GM23248 (cell line): ENCODE measurements at places on chromosomes 2 and 18. TPM values are rescaled to one million over a fixed set of nuclear protein-coding genes. Genes with fewer than 3 reads are reported as not detected.

TMEM169 gene
- total RNA-seq, result under 0.01 TPM in 1 of 2 replicates, not detected in the other

DNA sequence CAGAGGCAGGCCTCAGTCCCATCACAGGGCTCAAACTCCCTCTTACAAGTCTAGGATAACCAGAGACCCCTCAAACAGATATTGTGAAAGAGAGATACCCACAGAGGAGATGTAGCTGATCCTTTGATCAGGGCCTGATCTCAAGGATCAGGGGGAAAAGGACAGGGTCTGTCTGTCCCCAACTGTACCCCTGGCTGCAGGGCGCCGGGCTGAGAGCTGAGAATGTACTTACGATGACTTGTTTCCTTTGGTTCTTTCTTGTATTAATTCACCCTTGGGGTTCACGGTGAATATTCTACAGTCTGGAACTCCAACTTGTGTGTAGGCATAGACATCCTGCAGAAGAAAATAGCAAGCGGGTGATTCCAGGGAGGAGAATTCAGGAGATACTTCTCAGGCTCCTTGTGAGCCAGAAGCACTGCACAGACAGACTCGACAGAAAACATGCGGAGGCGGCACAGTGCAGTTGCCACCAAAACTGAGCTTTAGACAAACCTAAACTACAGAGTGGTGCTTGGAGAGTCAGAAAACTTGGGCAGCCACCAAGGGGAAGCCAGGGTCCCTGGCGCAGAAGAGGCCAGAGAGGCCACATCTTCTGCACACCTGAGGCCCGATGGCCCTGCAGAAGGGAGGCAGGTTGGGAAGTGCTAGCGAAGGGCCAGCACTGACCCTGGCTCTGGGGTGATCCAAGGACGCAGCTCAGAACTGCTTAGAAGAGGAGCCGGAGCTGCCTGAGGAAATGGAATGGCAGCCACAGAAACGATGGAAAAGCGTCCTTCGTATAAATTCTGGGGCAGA is 73.9 kb downstream of the EMILIN2 start:
- no peak for DNase-seq

- DNase-seq, result peak; percentile 43
Observed at GRCh38 chr2:124804014-124804940, 779.2 kb downstream of the CNTNAP5 start.

- DNase-seq, result peak; percentile 26
Observed at GRCh38 chr2:214648520-214648919, 161.0 kb downstream of the BARD1 start.

INHBB gene
- total RNA-seq, result 3.4 and 5.6 TPM in 2 replicates

MYOM1 gene
- total RNA-seq, result 0.65 TPM in 1 of 2 replicates, not detected in the other

NDC80 gene
- total RNA-seq, result 8.3 and 10.9 TPM in 2 replicates

NAT8 gene
- not detected in 2 replicates for total RNA-seq

PDE6D gene
- 12.8 and 29.5 TPM in 2 replicates for total RNA-seq

DNA sequence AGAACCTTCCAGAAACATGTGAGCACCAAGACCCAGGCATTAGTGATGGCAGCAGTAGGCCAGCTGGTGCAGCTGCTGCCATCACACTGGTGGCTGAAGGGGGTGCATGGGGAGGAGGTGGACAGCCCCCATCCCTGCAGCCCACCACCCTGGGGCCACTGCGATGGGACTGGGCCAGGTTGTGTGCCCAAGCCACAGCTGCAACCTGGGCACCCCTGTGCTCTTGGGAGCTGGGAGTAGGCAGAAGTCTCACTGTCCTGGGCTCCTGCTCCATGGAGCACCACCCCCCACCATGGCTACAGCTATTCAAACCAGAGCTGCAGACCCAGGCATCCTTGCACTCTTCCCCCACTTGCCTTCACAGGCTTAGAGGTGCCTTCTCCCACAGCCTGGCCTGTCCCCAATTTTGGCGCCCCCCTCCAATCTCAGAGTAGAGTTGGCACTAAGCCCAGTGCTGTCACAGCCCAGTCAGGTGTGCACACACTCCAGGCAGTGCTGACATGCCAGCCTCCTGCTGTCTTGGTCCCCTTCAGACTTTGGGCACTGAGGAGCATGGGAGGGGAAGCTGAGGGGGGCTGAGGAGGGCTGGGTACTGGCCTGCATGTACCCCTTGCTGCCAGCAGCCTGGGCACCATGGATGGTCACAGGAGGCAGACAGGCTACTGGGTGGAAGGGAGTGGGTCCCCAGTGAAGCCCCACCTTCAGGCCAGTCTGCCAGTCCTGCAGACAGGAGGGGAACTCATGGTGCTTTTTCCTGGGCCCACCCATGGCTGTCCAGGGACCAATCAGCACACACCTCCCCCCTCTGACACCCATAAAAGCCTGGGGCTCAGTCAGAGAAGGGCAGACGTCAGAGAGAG is 67.1 kb downstream of the CYP26B1 start:
- DNase-seq, result no peak

TMEM247 gene
- not detected in 2 replicates for total RNA-seq

FSIP2 gene
- total RNA-seq, result not detected in 2 replicates

DNA sequence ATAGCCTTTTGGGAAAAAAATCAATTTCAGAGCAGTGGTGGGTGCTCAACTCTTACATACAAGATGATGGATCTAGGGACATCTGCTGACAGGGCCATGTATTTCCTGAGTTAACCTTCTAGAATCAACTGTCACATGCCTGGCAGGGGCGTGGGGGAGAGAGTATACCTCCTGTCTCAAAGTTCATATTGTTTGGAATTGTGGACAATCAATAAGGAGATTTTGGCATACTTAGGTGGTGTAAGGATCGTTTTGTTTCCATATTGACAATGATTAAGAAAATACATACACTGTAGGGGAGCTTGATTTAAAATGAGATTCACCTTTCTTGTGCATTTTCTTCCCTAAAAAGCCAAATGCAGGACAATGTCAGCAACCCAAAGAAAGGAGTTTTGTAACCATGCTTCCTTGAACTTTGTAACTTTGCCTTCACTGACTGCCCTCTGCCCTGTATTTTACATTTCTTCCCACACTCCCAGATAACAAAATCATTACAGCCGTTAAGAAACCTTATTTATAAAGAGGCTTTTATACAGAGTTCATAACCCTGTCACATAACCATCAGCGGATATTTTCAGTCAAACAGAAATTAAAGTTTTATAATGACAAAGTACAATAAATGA is 88.4 kb downstream of the MEP1B start:
- no peak for DNase-seq

MAP4K4 gene
- total RNA-seq, result 107 and 115 TPM in 2 replicates

DNA sequence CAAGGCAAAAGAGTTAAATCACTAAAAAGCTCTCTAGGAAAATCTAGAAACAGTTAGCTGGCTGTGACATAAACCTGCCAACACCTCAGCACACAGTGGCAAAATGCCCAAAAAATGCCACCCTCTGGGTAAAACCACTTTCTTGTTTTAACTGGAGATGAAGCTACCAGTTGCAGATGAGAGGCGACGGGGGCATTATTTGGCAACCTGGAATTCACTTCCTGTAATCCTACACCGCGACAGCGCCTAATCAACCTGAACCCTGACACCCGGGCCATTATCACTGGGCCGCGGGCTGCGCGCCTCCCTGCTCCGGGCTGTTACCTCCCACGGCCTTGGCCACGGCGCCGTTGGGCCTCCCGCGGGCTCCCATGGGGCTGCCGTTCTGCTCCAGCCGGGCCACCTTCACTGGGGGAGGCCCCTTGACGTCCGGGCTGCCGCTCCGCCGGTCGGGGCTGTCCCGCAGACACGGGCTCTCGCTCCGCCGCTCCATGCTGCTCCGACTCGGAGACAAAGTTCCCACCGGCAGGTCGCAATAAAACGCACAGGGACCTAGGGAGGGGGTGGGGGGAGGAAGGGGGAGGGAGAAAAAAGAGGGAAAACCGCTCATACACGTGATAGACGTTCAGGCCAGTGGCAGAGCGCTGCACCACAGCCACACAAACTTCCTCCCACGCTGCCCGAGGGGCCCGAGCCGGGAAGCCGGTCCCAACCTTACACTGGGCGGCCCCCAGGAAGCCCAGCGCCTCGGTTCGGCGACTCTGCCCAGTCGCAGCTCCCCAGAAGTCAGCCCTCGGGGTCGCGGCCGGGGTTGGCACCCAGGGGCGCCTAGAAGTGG is 2.0 kb downstream of the SATB2 start:
- peak; percentile 55 for DNase-seq

DNA sequence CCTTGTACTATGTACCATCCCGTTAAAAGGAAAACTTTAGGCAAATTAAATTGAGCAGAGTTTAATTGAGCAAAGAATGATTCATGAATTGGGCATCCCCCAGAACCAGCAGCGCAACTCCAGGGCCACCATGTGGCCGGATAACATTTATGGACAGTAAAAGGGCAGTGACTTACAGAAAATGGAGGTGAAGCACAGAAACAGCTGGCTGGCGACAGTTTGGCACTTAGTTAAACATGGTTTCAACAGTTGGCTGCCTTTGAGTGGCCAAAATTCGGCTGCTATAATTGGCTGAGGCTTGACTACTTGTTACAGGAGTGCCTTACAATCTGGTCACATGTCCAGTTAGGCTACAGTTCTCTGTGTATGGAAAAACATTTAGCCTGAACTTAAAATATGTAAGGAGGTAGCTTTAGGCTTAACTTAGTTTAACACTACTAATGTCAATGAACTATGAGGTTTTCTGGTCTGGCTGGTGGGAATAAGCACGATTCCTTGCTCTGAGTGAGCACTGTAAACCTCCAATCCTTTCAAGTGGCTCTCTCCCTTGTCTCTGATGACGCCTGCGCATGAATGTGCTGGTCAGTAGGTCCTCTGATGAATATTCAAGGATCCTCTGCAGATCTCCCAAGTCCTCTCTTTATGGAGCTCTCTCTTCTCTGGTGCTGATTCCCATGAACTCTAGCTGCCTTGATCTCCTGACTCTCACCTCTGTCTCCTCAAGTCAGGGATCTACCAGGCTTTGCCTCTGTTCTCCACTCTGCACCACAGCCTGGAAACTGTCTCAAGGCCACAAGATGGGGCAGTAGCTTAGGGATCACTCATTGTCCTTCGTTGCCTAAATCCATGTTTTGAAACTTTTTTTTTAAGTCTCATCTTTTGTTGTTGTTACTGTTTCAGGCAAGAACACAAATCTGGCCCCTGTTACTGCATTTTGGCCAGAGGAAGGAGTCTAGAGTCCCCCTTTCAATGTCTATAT is 24.4 kb upstream of the RAB31 start:
- DNase-seq, result peak; percentile 89

- DNase-seq, result no peak
Observed at GRCh38 chr2:236639461-236640235, 70.0 kb downstream of the ACKR3 start.

DNA sequence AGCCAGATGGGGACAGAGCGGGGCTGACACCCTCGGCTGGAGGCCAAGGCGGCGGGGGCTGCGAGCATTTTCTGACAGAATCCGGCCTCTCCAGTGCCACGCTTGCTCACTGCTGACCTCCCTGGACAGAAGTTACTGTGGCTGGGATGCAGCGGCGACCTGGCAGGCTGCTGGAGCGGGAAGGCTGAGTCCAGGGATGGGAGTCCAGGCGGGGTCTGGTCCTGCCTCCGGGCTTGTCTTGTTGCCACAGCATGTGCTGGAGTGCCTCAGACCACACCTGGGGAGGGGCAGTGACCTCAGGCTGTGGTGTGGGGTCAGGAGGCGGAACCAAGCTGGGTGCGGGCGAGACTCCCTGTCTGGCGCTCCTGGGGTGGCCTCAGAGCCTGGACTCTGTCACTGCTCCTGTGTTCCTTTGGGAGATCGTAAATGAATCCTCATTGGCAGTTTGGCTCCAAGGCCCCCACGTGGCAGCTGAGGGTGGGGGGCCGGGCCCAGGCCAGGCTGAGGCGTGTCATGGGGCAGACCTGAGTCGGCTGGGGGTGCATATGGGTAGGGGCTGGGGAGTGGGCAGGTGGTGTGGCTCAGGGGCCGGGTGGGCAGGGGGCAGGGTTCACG is 5.5 kb downstream of the BOK start:
- peak; percentile 43 for DNase-seq

DNA sequence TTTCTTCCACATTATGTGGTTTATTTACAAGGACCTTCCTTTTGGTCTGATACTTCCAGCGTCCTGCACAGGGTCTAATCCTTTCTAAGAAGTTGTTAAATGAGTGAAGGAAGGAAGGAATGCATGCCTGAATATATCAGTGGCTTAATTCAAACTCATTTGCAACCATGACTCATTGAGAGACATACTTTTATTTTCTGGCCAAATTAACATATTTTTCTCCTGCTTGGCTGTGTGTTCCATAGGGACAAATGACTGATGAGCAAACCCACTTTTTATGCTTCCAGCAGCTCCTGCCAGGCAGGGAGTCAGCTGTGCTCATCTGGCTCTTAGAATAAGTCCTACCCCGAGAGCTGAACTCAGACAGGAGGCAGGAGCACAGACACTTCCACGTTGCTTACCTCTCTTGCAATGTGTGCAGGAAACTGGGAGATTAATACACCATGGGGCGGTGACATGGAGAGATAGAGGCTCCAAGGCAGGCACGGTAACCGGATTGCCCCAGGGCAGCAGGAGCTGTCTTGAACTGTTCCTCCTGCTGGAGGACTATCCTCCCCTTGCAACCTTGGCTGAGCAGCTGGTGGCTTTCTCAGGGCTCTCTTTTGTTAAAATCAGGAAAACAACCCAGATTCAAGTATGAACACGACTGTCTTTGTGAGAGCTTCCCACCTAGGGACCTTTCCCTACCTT is 667.5 kb upstream of the HS6ST1 start:
- no peak for DNase-seq

DNA sequence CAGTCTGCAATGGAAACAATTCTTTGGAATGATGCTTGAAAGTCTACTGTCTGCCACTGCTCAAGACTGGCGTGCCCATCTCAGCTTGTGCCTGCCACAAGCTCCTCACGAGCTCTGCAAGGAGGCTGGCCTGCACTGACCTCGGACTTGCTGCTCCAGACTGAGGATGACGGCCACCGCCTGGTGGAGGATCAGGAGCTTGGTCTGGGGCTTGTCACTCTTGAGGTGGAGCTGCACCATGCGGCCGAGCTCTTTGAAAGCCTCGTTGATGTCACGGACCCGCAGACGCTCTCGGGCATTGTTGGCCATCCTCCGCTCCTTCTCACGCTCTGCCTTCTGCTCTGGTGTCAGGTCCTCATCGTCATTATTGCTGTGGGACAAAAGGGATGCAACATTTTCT is 269.4 kb upstream of the CCDC68 start:
- DNase-seq, result no peak

DNA sequence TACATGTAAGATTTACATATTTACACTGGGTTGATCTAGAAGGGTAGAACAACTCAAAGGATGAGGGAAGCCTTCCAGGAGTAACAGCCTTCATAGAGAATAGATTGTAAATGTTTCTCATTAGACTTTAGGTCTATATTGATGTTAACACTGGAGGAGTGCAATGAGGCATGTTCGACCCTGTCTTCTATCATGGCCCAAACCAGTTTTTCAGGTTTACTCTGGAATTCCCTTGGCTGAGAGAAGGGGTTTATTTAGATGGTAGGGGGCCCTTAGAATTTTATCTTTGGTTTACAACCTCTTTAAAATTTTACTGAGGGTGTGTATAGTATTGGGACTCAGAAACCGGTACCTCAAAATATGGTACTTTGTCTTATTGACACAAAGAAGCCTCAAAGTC is 634.9 kb upstream of the PIK3C3 start:
- no peak for DNase-seq

DNA sequence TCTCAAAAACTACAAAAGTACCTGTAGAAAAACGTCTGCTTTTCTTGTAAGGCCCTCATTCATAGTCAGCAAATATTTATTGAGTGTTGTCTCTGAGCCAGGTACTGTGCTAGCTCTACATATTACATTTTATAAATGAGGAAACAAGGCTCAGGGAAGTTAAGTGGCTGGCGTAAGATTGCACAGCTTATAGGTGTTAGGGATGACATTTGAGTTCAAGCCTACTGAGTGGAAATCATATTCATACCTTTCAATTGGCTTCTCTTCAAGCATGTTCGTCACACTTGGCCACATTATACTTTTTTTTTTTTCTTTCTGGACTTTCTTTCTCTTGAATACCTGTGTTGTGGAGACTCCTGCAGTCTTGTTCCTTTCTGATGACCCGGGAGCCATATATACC is 5.9 kb downstream of the NCOA1 start:
- DNase-seq, result no peak

GRCh38 chr2:75336451-75336850 is 137.1 kb upstream of the TACR1 start:
- DNase-seq, result no peak
